CD4-positive, alpha-beta T cell treated with Interleukin-21 for 1 hour (primary cell): ENCODE measurements at places on chromosomes 5 and 9.
A peak's percentile ranks its signal among the peaks of the same experiment; 100 is the strongest.

- DNase-seq = no peak
Measured at GRCh38 chr5:33379757-33380156, 61.0 kb upstream of the TARS1 start.

GRCh38 chr9:2241836-2242741, 226.9 kb downstream of the SMARCA2 start:
- DNase-seq = peak; percentile 72

- peak; percentile 26 for DNase-seq
Measured at GRCh38 chr9:111897601-111898137, 1.1 kb downstream of the UGCG start.

GRCh38 chr5:58048185-58048925, 411.5 kb downstream of the PLK2 start:
- no peak for DNase-seq

DNA sequence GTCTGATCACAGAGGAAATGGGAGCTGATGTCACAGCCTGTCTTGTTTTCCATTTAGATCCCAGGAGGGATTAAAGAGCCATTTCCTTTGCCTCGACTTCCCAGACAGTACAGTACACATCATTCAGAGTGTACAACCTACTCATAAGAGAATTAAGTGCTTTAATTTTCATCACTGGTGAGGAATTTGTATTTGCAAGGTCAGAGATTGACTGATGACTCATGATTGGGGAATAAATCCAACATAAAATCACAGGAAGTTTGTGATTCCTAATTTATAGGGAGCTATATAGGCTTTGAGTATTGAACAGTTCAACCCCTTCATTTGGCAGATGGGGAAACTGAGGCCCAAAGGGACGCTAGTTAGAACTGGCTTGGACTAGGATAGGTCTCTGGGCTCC, 4.1 kb upstream of the TOMM5 start:
- no peak for DNase-seq

- no peak for DNase-seq
Measured at GRCh38 chr9:9764821-9765220, 848.0 kb downstream of the PTPRD start.

DNA sequence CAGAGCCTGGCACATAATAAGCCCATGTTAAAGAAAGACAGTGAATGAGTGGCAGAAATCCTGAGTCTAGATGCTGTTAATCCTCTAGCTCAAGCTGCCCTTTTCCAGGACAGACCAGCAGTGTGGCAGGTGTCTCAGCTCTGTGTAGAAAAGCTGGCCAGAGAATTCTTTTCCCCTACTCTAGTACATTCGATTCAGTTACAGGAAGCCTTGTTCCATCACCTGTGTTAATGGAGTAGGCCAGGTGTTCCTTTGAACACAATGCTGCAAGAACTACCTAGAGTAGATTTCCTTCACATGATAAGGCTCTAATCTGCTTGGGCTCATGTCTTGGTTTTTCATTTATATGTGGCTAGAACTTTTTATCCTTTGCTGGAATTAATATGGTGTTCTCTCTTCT, 52.5 kb downstream of the NUP214 start:
- DNase-seq = no peak

DNA sequence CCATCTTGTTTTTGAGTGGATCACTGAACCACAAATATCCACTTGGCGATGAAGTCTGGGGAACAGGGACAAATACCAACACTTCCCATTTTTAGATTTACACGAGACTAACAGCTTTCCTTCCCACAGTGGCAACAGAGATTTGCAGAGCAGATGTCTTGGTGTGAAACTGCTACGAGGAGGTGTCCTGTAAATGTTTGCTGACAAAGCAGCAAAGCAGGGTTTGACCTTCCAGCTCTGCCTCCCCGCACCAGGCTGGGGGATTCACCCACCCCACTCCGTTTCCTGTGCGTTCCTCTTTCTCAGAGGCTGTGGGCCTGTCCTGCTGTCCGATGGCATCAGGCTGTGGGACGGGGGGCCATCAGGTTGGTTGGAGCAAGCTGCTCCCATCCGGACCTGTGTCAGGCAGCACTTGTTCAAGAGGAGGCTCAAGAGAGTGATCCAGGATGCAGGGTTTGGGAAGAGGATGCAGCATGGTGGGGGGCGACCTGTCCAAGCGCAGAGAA, 693 bp upstream of the RGS3 start:
- no peak for DNase-seq

DNA sequence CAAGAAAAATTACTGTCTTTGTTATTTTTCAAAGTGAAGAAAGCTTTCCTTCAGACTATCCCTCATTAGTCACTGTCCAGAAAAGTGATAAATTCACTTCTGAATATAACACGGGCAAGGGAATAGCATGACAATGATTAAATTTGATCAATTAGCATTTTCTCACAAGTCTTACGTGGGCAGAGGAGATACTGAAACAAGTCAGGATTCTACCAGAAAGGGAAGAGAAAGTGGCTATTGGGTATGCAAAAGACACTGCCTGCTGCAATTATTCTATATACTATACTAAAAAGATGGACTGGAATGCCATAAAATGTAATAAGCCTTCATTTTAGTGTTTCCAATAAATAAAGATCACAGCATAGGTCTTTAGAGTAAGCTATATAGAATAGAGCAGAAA, 7.4 kb downstream of the COX7C start:
- no peak for DNase-seq

GRCh38 chr5:147559749-147560148, 49.9 kb upstream of the DPYSL3 start:
- no peak for DNase-seq
